ENCODE measurements at places on chromosomes 4 and X.

- no peak for DNase-seq
Observed at GRCh38 chr4:76902233-76902890, 4.4 kb upstream of the SOWAHB start.

- DNase-seq, result no peak
Observed at GRCh38 chr4:5780831-5781480, 70.0 kb downstream of the EVC start.

DNA sequence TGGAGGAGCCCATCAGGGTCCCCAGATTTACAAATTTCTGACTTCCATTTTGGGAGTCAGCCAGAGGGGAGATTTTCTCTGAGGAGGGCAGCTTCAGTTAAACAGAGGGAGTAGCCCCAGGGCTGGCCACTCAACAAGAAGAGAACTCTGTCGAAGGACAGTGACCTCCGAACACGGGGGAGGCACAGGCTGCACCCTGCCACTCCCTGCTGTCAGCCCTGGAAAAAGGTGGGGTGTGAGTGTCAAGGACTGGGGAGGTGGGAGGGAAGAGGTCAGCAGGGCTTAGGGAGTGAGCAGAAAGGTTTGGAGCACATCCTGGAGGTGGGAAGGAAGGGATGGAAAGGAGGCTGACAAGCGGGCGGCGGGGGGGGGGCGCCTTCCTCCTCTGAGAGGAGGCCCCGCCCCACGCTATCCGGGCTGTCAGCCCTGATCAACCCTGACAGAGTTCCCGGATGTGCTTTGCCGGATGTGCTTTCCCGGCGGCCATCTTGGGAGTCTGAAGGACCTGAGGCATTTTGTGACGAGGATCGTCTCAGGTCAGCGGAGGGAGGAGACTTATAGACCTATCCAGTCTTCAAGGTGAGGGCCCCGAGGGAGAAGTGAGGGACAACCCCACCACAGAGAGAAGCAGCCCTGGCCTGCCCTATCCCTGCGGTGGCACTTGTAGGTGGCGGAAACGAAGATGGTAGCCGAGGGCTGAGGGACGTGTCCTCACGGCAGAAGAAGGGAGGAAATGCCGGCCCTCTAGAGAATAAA, at the start of gene MAGEC1:
TSS of gene MAGEC1 (plus strand) at position 495 of the 756 bp plus-strand sequence. CDS start 1,179 bp downstream, outside the sequence.
- DNase-seq, result no peak

DNA sequence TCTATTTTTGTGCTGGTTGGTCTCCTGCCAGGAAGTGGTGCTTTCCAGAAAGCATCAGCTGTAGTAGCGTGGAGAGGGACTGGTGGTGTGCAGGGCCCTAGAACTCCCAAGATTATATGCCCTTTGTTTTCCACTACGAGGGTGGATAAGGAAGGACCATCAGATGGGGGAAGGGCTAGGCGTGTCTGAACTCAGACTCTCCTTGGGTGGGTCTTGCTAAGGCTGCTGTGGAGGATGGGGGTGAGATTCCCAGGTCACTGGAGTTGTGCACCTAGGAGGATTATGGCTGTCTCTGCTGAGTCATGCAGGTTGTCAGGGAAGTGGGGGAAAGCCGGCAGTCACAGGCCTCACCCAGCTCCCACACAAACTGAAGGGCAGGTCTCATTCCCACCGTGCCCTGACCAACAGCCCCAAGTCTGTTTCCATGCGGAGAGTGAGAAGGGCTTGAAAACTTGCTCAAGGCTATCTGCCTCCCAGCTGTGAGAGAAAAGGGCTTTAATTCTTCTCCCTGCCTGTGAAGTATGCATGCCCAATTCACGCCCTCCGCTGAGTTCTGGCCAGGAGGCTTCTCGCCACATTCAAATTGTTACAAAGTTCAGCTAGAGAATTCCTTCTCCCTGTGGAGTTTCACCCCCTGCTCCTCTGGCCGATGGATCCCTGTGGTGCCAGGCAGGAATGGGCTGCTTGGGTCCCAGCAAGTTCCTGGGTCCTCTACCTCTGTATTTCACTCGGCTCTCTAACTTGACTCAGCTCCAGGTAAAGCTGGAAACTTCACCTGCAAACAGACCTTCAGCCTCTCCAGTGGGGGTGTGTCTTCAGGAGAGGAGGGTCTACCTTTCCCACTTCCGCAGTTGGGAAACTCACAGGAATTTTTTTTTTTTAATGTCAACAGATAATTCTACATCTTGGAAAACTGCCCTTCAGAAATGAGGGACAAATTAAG, 7.7 kb upstream of the CSTF2 start:
- DNase-seq, result no peak

DNA sequence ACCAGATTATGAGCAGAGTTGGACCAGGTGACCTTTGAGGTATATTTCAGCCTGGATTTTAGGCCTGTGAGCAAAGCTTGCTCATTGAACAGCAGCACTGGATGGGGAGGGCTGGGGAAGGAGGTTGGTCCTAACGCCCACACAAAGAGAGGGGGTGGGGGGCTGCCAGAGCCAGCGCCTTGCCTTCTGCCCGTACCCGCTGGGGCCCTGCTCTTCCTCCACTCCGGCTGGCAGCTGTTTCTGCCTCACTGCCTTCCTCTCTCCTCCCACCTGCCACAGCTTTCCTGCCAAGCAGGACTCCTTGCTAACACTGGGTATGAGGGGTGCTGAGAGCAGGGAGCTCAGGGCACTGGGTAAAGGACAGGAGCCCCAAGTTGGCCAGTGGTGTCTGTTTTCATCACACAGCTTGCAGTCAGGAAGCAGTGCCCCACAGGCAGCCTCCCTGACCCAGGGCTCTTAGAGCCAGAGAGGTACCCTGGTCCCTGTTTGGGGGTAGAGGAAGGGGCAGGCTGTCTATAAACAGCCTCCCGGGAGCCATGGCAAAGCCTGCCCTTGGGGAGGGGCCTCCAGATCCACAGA, 6.1 kb downstream of the NALF2 start:
- DNase-seq, result no peak
